ENCODE measurements at places on chromosomes 12 and 14.

- DNase-seq = peak; percentile 54
These were observed 857 bp downstream of the ETNK1 start for GRCh38 chr12:22625762-22626294.

DNA sequence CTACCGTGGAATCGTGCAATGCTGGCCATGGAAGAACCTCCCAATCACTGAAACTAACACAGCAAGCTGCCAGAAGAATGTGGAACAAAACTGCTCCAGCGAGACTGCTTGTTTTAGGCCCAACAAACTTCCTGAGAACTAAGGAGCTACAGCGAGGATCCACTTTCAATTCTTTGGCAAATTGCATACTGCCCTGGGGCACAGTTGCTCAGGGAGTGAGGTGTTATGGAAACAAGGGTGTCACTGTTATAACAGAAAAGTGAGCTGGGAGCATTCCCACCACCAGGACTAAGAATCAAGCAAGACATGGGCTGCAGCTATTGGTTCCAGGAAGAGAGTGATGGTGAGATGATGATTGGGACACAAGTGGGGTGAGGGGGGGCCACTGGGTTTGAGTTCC lies 1606.1 kb upstream of the FLRT2 start:
- DNase-seq = no peak

DNA sequence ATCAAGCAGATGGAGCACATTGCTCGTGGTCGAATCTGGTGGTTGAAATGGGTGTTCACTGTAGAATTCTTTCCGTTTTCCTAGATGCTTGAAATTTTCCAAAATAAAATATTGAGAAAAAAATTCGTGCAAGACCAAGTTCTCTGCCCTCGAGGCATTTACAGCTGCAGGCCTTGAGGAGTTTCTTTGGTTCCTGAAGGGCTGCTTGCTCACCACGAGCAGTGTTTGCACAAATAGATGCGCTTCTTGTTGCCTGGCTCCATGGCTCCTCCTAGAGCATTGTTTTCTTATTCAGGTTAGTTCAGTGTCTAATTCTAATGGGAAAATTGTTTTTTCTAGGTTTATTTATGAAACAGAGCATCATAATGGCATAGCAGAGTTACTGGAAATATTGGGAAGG lies 74.5 kb upstream of the DYNC1H1 start:
- DNase-seq = no peak

- no peak for DNase-seq
These were observed 426.2 kb downstream of the ZFP36L1 start for GRCh38 chr14:68366656-68367055.

GRCh38 chr12:4934407-4935035 lies 24.8 kb downstream of the KCNA1 start:
- no peak for DNase-seq

DNA sequence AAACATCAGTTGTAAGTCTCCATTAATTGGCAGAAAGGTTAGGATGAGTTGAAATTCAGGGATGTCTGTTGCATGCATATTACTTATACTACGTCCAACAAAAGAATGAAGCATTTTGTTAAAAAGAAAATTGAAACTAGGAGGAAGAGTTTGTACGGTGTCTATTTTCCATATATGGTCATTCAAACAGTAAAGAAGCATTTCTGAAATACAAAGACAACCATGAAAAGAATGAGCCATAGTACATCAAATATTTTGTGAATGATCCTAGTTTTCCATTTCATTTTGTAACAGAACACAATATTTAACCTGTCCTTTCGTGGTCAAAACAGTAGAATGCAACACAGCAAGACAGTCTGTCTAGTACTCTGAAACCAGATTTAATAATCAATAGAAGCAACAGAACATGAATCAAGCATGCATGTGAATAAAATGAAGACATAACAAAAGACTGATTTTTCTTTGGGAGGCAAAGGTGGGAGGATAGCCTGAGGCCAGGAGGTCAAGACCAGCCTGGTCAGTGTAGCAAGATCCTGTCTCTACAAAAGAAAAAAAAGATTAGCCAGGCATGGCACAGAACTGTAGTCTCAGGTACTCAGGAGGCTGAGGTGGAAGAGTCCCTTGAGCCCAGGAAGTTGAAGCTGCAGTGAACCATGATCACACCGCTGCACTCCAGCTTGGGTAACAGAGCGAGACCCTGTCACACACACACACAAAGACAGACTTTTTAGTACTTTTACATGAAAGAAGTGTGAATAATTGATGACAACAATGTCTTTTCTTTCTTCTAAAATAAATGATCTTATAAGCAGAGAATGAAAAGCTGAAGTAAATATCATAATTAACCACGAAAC lies 156.0 kb downstream of the LRIG3 start:
- DNase-seq = peak; percentile 69

GRCh38 chr14:101521473-101521915 lies 39.8 kb upstream of the DIO3 start:
- no peak for DNase-seq

DNA sequence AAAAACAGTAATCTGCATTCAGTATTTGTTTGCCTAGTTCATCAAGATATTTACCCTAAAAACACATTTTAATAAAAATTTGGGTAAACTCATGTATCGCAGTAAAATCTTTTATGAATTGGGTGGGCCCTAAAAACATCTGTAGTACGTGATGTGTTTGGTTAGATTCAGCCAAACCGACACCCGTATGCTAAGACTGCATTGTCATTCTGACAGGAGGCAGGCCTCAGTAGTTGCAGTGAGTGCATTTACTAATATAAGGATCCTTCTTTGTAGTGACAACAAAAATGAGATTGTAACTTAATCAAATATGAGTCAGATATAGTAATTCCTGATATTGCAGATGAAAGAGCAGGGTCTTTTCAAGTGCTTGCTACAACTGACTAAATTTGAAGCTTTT lies 191.8 kb downstream of the SLC16A7 start:
- DNase-seq = no peak

- no peak for DNase-seq
These were observed 202.7 kb upstream of the GARIN6 start for GRCh38 chr12:99444859-99445316.

- DNase-seq = no peak
These were observed 16.1 kb upstream of the ZDHHC22 start for GRCh38 chr14:77157740-77158139.

DNA sequence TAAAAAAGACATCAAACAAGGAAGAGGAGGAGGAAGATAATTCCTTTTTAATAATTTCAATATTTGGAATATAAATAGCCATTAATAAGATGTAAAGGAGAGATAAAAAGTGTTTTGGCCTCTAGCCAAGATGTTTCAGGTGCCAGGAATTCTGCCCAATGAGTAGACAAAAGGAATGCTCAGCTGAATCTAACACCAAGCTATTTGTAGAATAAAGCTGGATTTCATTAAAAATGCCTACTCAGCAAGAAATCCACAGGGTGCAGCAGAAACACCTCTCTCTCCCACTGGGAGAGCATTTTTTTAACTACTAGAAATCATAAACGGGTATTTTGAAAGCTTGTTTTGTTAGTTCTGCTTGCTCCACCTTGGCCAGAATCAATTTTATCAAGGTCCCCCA lies 4.1 kb upstream of the STAB2 start:
- DNase-seq = no peak

DNA sequence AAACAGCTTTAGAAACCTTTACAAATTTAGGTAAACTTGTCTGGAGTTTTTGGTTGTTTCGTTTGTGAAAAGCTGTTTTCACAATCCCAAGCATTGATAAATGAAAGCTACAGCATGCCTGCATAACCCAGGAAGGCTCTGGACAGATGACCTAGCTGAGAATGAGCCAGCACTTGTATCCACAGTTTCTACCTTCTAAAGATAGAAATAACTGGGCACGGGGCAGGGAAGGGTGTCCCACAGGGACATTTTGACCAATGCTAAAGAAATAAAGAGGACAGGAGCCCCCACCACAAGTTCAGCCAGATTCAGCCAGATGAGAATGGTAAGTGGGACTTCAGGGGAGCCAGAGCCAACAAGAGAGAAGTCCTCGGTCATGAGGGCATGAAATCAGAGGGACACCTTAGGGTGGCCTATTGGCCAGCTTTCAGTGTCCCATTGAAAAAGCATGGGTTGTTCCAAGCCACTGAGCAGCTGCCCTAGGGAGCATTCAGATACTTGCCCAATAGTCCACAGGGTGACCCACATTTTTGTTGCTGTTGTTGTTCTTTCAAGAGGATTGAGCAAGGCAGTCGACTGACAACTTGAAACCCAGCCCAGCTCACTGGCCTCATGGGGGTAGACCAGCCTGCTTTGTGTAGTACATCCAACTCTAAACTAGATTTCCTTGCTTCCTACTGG lies 140.3 kb upstream of the NUDT4 start:
- peak; percentile 16 for DNase-seq

- DNase-seq = peak; percentile 21
These were observed at the start of gene KCNMB4 for GRCh38 chr12:70365648-70366518. TSS of gene KCNMB4 (plus strand) at chr12:70366290. CDS start at chr12:70366735, 445 bp downstream.

DNA sequence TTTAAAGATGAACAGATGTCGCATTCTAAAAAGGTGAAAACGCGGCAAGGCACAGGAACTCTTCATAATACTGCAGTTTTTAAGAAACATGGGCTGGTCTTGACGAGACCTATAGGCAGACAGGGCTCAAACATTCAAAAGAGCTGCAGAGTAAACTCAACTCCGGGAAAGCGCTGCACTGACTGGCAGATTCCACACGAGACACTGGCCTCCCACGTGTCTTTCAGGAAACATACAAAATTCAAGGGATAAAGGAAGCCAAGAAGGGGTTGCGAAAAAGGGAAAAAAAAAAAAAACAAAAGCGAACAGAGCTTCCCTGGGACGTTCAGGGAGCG lies 614 bp upstream of the ARF6 start:
- peak; percentile 83 for DNase-seq

DNA sequence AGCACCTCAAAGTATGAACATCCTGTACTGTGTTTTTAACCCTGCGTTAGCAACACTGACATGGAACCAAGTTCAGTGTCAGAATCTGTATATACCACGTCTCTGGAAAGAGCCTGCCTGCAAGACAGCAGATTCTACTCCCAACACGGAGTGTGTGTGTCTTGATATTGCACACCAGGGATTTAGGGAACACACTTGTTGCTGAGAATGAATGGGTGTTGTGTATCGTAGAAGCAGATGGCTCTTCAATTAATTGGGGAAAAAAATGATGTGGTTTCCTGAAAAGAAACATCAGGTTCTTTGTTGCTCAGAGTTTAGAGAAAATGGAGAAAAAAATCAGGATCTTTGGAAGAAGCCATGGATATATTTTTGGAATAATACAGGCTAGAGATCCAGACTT lies 170.8 kb downstream of the EGLN3 start:
- no peak for DNase-seq

DNA sequence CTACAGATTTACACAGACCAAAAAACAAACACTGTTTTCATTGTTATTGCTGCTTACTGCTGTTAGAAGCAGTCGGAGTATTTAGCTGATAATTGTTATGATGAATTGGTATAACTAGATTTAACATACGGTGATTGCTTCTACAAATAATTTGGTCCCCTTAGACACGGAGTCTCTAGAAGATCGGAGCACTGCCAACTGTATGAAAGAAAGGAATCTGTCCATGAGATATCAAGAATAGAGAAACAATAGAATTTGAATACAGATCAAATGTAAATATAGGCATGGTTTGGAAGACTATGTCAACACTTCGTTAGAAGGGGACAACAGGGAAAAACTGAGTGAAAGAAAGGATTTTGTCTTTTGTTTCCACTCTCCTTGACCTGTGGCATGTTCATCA lies 110.9 kb downstream of the PPP2R5E start:
- no peak for DNase-seq

DNA sequence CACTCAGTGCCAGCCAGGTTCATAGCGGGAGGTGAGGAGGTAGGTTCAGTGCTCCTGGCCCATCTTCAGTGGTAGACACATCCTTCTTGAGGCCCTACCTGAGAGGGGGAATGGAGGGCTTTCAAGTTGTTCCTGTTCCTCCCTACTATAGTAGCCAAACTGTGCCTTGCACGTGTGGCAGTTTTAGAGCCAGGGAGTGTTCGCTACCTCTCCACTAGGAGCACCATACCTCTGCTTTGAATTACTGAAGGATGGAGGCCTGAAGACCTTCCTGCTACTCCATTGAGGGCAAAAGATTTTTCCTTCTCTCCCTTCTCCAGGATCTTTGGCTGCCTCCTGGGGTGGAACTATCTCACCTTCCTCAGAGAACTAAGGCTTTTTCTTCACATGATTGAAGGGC lies 5.9 kb upstream of the ALG10 start:
- DNase-seq = no peak

DNA sequence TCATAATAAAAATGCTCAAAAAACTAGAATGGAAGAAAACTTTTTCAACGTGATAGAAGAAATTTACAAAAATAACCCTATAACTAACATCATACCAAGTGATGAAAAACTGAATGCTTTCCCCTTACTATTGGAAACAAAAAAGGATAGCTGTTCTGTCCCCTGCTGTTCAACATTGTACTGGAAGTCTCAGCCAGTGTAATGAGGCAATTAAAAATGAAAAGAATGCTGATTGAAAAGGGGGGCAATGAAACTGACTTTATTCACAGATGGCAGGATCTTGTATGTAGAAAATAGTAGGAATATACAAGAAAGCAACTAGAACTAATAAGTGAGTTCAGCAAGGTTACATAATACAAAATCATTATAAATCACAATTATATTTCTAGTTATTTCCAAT lies 337.9 kb upstream of the KITLG start:
- DNase-seq = no peak

- DNase-seq = no peak
These were observed 433.8 kb downstream of the FUT8 start for GRCh38 chr14:65846196-65846868.

GRCh38 chr12:53625373-53625945 lies 723 bp downstream of the ATF7 start:
- DNase-seq = no peak

- no peak for DNase-seq
These were observed 71.5 kb downstream of the PPP2R5C start for GRCh38 chr14:101833045-101833444.

- no peak for DNase-seq
These were observed 122.7 kb downstream of the PAPOLA start for GRCh38 chr14:96624661-96625425.

DNA sequence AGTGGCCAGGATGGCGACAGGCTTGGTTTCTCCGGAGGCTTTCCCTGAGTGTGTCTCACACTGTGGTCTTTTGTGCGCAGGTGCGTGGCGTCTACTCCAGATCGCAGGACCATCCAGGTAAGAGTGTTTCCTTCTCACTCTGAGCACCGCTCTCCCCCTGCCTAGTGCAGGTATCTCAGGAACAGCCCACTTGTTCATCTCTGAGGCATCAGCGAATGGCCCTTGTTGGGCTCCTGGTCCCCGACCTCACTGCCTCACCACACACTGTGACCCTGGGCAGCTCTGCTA lies 781 bp downstream of the ADGRD1 start:
- DNase-seq = no peak

Data from HCEC 1CT (cell line).